ENCODE measurements at places on chromosomes 2 and 18. TPM values are rescaled to one million over a fixed set of nuclear protein-coding genes. Genes with fewer than 3 reads are reported as not detected.
A peak's percentile ranks its signal among the peaks of the same experiment; 100 is the strongest.

- DNase-seq = peak; percentile 83
These were observed 29.4 kb downstream of the HADHB start for GRCh38 chr2:26274058-26274613.

Gene PPM1B
- total RNA-seq = 20.0 TPM

Gene C18orf54
- total RNA-seq = 14.8 TPM

DNA sequence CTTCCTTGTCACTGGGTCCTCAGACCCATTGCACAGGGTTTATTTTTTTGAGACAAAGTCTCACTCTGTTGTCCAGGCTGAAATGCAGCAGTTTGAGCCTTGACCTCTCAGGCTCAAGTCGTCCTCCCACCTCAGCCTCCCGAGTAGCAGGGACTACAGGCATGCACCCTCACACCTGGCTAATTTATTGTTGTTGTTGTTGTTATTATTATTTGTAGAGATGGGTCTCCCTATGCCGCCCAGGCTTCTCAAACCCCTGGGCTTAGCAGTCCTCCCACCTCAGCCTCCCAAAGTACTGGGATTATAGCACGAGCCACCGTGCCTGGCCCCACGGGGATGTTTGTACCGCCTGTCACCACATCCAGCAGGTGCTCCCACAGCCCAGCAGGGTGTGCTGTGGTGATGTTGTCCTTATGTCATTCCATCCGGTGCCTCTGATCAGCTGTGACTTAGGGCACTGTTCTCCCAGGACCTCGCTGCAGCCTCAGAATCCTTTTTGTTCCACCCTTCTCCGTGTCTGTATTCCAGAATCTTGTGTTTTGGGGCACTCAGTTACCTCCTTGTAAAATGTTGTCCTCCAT is 182.3 kb downstream of the INO80D start:
- no peak for DNase-seq

DNA sequence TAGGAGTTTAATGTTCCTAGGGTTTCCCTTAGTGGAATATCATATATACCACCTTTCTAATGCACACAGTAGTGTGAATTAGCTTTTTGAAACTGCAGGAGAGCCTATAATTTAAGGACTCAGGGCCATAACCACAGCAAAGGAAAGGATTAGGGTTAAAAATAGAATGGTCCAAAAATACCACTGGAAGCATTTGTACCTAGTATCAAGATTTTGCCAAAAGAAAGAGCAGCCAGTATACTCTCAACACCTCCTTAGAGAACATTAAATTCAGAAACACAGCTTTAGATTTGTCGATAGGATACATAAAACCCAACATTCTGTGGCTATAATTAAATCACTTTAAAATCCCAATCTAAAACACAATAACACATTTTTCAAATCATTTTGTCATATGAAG is 634.9 kb downstream of the EPHA4 start:
- DNase-seq = no peak

- DNase-seq = no peak
These were observed 56.5 kb downstream of the CCBE1 start for GRCh38 chr18:59640721-59641120.

Gene FARP2
- total RNA-seq = 41.6 TPM

- DNase-seq = no peak
These were observed 46.7 kb downstream of the KLF7 start for GRCh38 chr2:207119048-207119447.

DNA sequence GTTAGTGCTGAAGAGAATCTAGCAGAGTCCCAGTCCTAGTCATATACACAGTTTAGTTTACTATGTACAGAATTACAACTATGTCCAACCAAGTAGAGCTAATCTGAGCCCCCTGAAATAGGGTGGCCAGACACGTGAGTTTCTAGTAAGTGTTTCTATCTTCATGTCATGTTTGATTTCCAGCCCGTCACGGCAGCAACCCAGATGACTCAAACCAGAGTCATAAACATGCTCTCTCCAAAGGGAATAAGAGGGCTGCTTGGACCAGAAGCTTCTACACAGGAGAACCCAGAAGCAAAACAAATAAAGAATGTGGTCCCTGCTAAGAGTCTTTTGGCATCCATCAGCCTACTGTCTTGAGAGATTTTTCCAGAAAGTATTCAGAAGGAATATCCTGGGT is 64.9 kb upstream of the WIPF1 start:
- DNase-seq = no peak

Gene CCDC148
- total RNA-seq = not detected

DNA sequence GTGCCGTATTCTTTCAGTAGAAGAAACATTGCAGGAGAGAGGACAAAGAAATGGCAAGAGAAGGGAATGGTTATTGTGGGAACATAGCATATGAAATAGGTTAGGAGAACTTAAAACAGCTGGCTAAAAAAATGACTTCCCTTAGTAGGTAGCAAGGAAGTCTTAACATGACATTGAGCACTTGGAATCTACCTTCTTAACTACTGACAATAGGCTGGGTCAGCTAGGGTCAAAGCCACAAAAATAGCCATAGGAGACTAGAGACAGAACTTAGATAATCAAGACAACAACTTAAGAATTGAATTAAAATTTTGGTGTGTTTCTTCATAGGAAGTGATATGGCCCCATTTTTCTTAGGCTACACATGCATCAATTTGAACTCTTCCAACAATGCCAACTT is 227.9 kb downstream of the TCF4 start:
- no peak for DNase-seq

Gene APOB
- 0.40 TPM for total RNA-seq

Gene MCFD2
- total RNA-seq = 228 TPM

DNA sequence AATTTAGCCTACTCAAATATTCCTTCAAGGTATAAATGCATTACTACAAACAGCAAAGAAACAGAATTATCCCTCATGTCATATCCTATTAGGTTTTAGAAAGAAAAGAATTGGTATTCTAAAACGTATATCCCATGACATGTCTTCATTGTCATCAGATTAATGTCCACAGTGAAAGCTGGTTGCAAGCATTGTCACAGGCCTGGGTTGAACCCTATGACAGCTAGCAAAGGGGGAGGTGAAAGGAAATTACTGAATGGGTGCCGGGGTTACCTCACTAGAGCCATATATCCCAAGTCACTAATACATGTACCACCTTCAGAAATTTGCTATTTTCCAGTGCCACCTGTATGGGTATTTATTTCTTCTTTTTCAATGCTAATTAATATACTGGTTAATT is 1630.5 kb upstream of the NXPH2 start:
- DNase-seq = no peak

DNA sequence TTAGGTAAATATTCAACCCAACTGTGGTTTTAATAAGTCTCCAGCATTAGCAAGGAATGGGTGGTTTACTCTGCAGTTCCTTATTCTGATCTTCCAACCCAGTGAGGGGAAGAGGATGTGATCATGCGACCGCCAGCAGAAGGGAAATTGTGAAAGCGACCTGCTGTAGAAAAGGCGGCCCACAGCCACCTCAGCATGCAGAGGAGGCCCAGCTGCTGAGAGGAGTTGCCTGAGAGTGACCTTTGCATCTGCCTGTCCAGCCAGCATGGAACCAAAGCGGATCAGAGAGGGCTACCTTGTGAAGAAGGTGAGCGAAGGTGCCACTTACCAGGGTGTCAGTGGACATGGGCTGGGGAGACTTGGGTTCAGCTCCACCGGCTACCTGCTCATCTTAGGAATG is at the start of gene PLEK:
Gene PLEK (plus strand): TSS at position 196 of the 400 bp plus-strand sequence. CDS start 70 bp downstream, at position 266.
- no peak for DNase-seq

Gene SP5
- not detected for total RNA-seq

Gene PRSS56
- not detected for total RNA-seq

GRCh38 chr2:17148407-17149145 is 369.7 kb downstream of the RAD51AP2 start:
- no peak for DNase-seq

- DNase-seq = no peak
These were observed 390.9 kb upstream of the VWC2L start for GRCh38 chr2:214019973-214020345.

Gene PSMG2
- total RNA-seq = 69.1 TPM

Gene PSMA8
- not detected for total RNA-seq

GRCh38 chr2:64591188-64591587 is 62.5 kb downstream of the SERTAD2 start:
- DNase-seq = no peak

GRCh38 chr2:46520130-46520711 is 40.9 kb downstream of the TMEM247 start:
- no peak for DNase-seq

Gene RUFY4
- not detected for total RNA-seq

Gene REEP1
- total RNA-seq = 0.26 TPM

Gene DUSP19
- 4.5 TPM for total RNA-seq

GRCh38 chr2:62498739-62499138 is 7.3 kb downstream of the TMEM17 start:
- no peak for DNase-seq

DNA sequence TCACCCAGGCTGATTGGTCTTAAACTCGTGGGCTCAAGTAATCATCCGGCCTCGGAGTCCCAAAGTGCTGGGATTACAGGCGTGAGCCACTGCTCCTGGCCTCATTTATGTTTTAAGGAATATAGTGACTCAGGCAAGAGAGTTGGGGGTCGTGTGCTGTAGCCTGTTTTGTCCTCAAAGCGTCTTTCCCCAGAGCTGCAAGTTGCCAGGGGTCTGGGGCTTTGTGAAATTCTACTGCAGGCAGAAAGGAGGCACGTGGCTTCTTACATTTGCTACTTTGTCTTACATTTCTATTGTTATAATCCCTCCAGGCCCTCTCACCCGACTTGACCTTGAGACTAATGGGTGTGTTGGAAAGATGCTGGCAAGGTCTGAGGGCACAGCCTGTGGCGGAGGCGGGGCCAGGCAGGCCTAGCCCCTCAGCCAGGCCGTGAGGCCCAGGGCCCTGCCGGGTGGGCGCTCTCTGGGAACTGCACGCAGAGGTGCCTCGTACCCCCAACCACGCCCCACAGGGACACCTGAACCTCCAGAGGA is 85.8 kb upstream of the NDUFV2 start:
- DNase-seq = no peak

GRCh38 chr2:187037310-187037709 is 188.3 kb upstream of the ZSWIM2 start:
- no peak for DNase-seq

- no peak for DNase-seq
These were observed 515.6 kb downstream of the ERBB4 start for GRCh38 chr2:212022966-212023365.

DNA sequence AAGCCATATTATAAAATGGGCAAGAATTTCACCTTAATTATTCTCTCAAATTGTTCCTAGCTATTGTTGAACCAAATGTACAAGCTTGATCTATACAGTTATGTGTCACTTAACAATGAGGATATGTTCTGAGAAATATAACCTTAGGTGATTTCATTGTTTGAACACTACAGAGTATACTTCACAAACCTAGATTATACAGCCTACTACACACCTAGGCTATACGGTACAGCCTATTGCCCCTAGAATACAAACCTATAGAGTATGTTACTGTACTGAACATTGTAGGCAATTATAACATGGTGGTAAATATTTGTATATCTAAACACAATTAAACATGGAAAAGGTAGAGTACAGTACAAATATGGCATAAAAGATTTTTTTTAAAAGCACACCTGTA is 42.9 kb upstream of the MMADHC start:
- DNase-seq = no peak

- no peak for DNase-seq
These were observed 1.2 kb downstream of the TLX2 start for GRCh38 chr2:74515271-74515980.
